ENCODE measurements at places on chromosomes 7 and 10.

DNA sequence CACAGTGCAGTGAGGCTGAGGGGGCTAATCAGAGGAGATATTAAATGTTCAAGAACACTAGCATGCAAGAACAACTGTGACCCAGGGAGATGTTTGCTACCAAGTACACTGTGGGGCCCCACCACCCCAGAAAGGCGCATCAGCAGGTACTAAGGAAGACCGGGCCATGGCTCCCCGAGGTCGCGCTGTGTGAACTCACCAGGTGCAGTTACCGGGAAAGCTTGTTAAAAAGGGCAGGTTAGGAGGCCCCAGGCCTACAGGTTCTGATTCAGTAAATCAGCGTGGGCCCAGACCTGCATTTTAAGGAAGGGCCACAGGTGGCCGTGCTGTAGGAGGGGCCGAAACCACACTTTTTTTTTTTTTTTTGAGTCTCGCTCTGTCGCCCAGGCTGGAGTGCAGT lies 54.6 kb downstream of the TMEM209 start:
- no peak for DNase-seq

DNA sequence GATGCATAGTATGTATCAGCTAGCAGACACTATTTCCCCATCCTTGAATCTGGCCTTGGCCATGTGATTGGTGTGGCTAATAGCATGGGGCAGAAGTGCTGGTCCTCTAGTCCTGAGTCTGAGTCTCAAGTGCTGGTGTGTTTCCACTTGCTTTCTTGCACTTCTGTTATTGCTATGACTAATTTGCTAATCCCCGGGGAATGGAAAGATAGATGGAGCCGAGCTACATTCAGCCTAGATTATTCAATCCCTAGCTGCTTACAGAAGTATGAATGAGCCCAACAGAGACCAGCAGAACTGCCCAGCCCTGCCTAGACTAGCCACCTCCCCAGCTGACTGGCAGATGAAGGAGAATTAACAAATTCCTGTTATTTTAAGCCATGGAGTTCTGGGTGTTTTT lies 53.2 kb upstream of the SYPL1 start:
- no peak for DNase-seq

GRCh38 chr7:71710442-71710841 lies 578.5 kb downstream of the GALNT17 start:
- no peak for DNase-seq

GRCh38 chr10:99318048-99318447 lies 11.1 kb upstream of the CNNM1 start:
- DNase-seq, result no peak

DNA sequence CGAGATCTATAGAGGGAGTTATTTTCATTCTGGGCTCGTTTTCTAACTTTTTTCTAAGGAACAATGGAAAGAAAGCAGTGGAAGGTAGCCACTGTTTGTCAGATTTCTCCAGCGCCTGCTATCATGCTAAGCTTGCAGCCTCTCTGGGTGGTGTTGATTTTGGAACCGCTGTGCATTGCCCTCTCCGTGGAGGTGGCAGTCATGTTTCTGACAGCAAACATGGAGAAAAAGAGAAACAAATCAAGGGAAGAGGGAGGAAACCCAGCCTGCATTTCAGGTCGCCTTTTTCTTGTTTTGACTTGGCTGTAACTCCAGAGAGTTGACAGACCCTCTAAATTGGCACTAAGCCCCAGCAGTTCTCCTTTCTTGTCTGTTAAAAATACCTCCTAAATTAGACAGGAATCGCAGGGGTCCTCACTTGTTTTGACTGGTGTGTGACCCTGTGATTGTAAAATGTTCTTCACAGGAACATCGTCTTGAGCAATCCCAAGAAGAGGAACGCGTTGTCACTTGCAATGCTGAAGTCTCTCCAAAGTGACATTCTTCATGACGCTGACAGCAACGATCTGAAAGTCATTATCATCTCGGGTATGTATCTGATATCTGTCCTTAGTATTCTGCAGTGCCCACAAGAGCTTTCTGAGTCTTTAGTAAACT lies 4.8 kb downstream of the ECHDC3 start:
- DNase-seq, result no peak

DNA sequence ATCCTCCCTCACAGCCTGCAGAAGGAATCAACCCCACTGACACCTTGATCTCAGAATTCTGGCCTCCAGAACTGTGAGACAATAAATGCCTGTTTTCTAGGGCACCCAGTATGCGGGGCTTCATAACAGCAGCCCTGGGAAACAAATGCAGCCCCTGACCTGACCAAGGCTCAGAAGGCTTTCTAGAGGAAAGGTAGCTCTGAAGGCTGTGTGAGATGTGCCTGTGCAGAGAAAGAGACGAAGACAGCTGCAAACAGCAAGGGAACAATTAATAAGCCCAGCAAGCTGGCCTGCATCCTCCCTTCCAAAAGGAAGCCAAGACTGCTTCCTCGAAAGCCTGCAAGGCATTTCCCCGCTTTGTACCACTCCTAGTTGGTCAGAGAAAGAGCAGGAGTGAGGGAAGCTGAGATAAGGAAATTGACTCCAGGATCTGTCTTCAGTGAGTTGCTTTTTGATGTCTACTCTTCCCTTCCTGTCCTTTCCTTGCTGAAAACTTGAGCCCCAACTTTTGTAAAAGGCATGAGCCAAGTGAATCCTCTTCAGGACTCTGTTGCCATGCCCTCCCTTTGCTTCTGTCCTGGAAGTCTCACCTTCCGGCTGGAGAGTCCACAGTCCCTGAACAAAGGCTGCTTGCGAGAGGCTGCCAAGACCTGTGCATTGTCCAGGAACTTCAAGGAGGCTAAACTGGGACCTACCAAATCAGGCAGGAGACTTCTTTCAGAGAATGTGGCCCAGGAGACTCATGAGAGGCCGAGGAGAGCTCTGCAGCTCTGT lies 71.2 kb upstream of the ARID5B start:
- no peak for DNase-seq

- no peak for DNase-seq
Measured at GRCh38 chr7:1475991-1476390, 16.7 kb upstream of the MICALL2 start.

DNA sequence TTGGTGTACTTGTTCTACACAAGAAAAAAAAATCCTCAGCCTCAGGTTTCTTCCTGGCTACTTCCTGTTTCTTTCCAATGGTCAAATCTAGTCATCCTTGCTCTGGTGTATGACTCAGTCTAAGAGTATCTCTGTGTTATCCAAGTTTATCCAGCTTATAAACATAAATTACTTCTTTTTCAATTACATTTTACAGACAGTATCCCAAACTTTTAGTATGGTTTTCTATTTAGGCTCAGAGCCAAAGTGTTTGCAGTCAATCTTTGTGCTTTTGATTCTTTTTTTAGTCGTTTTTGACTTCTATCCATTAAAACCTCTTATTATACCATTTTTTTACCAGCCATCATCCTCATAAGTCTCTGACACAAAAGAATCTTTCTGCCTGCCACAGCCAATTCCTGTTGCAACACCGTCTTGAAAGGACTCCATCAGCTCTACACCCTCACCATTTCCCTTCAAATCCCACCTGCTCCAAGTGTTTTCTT lies 294.6 kb downstream of the PTEN start:
- no peak for DNase-seq

DNA sequence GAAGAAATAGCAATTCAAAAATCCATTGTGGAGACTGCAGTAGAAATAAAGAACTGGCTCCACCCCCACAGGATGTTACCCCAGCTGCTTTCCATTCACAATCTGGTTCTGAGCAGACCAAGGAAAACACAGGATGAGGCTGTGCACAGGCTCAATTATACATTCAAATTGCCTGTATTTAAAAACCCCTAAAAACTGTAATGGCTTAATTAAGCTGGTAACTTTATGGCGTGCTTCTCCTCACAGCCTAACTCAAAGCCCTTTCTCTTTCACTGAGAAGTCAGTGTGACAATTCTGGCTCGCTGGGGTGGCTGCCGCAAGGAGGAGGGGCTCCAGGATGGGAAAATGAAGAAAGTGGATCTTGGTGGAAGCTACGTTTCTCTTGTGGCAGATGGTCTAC lies 1191.1 kb downstream of the SORCS1 start:
- DNase-seq, result no peak

GRCh38 chr10:61633665-61634064 lies 29.1 kb upstream of the CABCOCO1 start:
- no peak for DNase-seq

GRCh38 chr7:17109020-17109419 lies 189.4 kb upstream of the AHR start:
- no peak for DNase-seq

DNA sequence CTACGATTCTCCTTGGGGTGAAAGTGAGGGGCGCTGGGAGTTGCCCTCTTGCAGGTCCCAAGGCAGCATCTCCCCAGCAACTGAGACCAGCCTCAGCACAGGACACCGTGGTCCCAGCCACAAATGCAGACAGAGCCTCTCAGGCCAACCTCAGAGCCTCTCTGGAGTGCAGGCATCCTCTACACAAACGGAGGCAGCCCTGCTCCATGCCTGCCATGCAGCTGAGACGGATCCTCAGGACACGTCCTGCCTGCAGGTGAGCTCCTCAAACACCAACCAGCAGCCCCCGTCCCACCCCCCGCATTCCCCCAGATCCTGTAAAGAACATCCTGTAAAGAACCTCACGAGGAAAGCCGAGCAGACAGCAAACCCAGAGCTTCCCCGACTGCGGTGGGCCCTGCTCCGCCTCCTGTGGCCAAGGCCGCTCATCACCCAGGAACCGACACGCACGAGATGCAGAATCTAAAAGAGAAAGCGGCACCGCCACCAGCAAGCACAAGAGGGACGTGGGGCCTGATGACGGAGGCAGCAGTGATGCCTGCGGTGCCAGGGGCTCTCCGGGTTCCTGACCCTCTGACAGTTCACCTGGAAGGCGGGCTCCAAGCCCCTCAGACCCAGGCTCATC lies 186.9 kb downstream of the PTPRN2 start:
- DNase-seq, result no peak

DNA sequence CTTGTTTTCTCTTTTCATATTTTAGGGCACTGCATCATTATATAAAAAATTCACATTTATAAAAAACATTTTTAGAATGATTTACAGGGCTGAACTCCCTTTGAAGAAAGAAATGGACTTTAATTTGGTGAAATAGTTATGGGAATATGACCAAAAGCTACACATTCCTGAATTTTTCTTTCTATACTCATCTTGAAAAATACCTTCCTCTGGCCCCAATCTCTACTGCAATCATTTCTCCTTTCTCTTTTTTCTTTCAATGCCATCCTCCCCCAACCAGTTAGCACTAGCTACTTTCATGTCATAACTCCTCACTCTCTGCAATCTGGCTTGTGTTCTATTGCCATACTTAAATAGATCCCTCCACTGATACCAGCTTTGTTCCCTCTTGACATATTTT lies 6.2 kb downstream of the WNT8B start:
- no peak for DNase-seq

DNA sequence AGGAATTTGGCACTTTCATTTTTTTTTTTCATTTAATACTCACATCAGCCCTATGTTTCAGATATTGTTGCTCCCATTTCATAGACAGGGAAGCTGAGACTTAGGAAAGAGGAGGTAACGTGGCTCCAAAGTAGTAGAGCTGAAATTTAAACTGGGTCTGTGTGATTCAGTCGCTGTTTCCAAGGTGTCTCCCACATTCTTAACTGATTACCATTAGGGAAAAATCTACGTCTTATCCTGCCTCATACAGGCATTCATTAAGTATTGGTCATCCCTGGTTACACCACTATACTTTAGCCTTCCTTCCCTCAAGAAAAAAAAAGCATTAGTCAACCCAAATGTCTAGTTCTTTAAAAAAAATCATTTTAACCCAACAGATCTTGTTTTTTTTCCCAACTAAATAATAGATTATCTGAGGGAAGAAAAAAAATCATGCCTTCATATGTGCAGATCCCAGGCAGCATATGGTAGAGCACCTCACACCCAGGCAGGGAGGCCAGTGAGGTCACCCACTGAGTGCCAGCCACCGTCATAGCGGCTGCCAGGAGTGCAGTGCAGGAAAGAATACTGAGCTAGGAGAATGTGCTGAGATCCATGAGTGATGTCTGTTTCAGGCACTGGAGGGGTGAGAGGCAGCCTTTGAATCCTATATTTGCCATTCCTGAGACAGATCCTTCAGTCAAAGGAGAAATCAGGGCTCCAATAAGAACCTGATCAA lies 59.0 kb upstream of the SORCS3 start:
- no peak for DNase-seq

- peak; percentile 72 for DNase-seq
Measured at GRCh38 chr7:90242369-90243168, 2.4 kb upstream of the CFAP69 start.

DNA sequence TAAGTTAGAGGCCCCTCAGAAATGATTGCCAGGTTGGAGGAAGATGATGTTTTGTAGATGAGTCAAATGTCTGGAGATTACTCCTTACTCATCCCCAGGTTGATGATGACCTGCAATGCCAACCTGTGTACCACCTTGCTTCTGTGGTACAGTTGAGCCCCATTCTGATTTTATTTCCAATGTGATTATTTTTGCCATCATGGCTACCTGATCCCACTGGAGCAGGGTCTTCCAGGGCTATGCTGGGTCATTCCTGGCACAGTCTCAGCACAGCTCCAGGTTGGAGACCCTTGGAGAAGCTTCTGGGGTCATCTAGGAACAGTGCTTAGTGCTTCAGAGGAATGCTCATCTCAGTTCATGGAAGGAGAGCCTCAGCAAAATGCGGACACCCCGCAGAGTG lies 34.3 kb downstream of the LRRC18 start:
- DNase-seq, result no peak

DNA sequence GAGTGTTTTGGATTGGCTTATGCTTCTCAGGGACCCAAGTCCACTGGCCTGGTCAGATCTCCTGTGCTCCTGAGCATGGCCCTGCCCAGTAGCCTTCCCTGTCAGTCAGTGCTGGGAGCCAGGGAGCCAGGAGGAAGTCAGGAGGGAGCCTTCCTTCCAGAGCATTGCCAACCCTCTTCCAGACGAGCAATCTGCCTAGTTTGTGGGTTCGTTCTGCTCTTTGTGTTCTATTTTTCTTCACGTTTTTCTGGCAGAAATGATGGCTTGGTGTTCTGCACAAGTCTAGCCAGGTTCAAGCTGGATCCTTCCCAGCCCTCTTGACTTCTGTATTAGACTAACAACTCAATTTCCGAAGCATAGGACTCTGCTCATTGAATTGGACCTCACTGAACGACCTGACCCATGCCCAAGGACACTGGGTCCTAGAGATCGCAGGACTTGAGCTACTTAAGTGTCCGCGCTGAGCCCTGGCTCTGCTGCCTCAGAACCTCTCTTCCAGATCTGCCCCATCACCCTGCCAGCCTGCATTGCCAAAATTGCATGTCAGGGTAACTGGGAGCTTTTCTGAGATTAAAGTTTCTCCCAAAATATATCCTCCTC lies 76.2 kb upstream of the MPP7 start:
- no peak for DNase-seq

GRCh38 chr10:129725011-129725410 lies 239.1 kb downstream of the EBF3 start:
- no peak for DNase-seq

DNA sequence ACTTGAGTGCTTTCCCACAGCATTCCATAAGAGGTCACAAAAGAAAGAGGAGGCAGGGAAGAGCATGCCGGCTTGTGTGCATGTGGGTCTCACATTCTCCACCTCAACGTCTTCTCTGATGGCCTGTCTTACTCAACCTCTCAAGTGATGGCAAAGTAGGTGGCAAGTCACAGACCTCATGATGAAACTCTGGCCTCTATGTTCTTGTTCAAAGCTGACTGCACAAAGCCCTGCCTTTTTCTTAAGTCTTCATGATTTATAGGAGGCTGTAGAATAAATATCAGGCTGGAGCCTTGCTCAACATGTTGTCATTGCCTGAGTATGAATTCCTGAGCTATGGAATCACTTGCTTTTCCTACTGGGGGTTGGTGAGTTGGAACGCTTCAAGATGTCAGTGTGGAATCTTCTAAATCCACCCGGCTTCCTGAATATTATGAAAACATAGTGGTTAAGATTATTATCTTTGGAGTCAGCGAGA lies 213.6 kb upstream of the INHBA start:
- DNase-seq, result no peak

Data from GM13977 (cell line).